ENCODE measurements at places on chromosomes 11 and 22.

DNA sequence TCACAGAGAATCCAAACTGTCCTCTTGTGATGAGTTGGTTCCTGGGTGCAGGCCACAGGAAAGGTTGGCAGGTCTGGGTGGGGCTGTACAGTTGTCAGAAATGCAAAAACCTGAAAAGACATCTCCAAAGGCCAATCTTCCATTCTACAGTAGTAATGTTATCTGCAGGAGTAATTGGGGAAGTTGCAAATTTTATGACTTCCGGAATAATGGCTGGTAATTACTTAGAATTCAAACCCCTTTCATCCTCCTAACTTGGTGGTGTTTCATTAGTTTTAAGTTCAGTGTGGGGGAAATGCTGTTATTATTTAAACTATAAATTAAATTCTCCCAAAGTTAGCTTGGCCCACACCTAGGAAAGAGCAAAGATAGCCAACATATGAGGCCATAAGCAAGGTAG lies 64.7 kb upstream of the FAT3 start:
- no peak for DNase-seq

DNA sequence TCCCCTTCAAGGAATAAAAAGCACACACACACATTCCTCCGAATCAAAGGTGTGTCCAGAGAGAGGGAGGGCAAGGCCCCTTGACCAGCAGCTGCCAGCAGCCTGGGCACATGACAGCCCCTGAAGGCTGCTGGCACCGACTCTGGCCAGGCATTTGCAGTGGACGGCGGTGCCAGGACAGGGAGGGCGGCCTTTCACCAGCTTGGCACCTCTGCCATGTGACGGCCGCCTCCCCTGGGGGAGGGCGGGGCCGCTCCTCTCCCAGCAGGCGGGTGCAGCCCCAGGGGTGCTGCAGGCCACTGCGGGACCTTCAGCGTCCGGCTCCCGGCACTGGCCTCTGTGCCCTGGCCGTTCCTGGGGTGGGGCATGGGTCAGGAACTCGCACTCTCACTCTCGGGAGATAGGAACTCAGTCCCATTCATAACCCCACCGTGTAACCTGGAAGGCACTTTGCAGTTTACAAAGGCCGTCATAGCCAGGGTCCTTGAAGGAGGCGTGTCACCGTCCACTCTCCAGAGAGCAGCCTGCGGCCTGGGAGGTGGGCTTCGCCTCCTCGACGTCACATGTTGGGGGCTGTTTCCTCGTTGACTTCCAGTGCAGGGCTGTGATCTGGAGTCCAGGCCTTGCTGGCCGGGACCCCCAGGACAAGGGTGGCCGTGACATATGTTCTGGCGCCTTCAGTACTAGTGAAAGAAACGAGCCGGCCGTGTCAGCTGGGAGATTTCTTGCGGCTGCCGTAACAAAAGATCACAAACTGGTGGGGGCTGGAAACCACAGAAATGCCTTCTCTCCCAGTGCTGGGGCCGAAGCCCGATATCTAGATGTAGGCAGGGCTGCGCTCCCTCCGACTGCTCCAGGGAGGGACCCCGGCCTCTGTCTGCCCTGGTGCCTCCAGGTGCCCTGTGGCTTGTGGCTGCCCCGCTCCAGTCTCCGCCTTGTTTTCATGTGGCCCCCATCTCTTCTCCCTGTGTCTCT lies 39.9 kb upstream of the SMIM38 start:
- DNase-seq = no peak

- no peak for DNase-seq
Measured at GRCh38 chr11:17476317-17477083, at the start of gene ABCC8. ABCC8 (minus strand) TSS chr11:17476845; CDS start chr11:17476776, 69 bp downstream.

- no peak for DNase-seq
Measured at GRCh38 chr11:37124384-37124783, 526.3 kb upstream of the RAG2 start.

DNA sequence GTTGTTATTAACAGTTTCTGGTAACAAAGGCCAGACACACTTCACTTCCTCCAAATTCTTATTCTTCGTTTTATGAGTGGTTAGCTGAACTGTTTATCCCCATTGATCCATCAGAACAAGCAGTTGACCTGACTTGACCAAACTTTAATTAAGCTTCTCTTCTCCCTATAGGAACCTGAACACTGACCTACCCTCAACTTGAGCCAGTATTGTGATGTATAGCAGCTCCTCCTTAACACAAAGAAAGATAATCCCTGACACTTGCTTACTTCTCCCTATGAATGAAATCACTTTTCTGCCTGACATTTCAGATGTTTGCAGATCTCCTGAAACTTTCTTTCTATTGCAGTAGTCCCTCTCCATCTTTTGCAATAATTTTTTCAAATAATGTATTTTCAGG lies 41.9 kb downstream of the ANO5 start:
- no peak for DNase-seq

DNA sequence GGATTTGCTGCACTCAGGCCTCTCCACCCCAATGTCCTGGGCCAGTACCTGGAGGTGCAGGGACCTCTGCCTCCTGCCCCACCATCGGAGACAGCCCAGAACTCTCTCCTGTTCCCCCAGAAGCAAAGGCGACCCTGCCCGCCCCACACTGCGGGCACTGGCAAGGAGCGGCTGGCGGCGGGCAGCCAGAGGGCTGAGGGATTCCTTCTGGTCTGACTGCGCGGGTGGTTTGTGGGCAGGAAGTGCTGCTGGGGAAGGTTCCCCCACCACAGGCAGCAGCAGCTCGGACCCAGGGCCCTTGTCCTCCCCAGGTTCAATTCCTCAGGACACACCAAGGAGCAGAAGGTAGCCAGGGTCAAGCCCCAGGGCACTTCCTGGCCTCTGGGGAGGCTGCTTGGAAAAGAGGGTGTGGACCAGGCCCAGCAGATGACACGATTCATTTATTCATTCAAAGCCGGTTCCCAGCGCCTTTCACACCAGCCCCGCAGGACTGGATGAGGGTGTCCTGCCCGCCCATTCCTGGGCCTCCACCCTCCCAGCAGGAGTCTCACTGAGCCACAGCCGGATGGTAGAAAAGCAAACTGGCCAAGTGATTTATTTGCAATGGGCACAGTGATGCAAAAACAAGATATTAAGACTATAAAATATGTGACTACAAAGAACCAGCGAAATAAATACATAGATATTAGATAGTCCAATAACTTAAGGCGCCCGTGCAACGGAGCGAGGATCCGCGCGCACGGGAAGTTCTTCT lies 1.2 kb downstream of the PHLDA2 start:
- DNase-seq = peak; percentile 60

DNA sequence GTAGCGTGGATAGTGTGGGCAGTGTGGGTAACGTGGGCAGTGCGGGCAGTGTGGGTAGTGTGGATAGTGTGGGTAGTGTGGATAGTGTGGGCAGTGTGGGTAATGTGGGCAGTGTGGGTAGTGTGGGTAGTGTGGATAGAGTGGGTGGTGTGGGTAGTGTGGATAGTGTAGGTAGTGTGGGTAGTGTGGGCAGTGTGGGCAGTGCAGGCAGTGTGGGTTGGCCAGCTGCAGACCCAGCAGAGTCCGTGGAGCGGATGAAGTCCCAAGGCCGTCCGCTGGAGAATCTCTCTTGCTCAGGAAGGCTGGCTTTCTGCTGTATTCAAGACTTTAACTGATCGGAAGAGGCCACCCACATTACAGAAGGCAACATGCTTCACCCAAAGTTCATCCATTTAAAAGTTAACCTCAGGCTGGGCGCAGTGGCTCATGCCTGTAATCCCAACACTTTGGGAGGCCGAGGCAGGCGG lies 26.1 kb upstream of the KRTAP5-6 start:
- DNase-seq = no peak

Data from GM03348 (cell line).